A549 treated with DMSO at 1 μM for 4 hours (cell line): ENCODE measurements at places on chromosomes 4 and X. TPM values are rescaled to one million over a fixed set of nuclear protein-coding genes. Genes with fewer than 3 reads are reported as not detected.

EFHC2 gene
- total RNA-seq = 0.18 to 0.26 TPM (median 0.23 TPM) in 5 replicates

PCDH18 gene
- not detected in 5 replicates for total RNA-seq

GPR34 gene
- total RNA-seq = 0.07 to 0.11 TPM in 2 of 5 replicates, not detected in the others

MAML3 gene
- total RNA-seq = 9.5 to 13.9 TPM (median 13.2 TPM) in 5 replicates

IGSF1 gene
- total RNA-seq = 0.39 to 0.68 TPM (median 0.42 TPM) in 5 replicates

LARP1B gene
- total RNA-seq = 10.8 to 15.9 TPM (median 13.2 TPM) in 5 replicates

F9 gene
- total RNA-seq = not detected in 5 replicates

IL2 gene
- total RNA-seq = not detected in 5 replicates
